GM23248 (cell line): ENCODE measurements at places on chromosomes 2 and 18. TPM values are rescaled to one million over a fixed set of nuclear protein-coding genes. Genes with fewer than 3 reads are reported as not detected.

DNA sequence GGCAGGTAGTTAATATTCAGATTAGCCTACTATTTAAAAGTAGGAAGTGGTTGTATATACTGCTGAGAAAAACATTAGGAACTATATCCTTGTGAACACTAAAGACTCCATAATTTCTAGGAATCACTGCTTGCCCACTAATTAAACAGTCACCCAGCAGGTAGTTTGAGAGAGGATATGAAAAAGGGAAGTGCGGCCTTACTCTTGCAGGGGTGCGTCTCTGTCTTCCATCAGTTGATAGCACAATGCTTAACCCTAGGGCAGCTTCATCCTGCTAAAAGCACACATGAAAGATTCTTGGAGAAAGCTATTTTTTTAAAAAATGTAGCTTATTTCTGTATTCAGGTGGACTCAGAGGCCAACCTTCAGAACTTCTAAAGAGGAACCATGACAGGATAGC, 53.1 kb upstream of the ATP5MC3 start:
- H3K4me3 ChIP-seq: no peak overlapping the region
- H3K36me3 ChIP-seq: no peaks in the 10 kb centered on the region
- no peak overlapping the region for H3K27ac ChIP-seq
- H3K4me1 ChIP-seq: no peaks in the 10 kb centered on the region
- no peak for DNase-seq
- peaks cover 8% of the 10 kb centered on the region; the same call in 1 of the 2 replicates for H3K27me3 ChIP-seq

- H3K4me1 ChIP-seq: peaks cover 7% of the 10 kb centered on the region
- H3K27me3 ChIP-seq: no peaks in the 10 kb centered on the region
- no peak for DNase-seq
- H3K4me3 ChIP-seq: no peak overlapping the region
Observed at GRCh38 chr2:173286153-173286809, 68.4 kb upstream of the CDCA7 start.

GRCh38 chr2:224984637-224985036, 57.6 kb downstream of the DOCK10 start:
- no peaks in the 10 kb centered on the region for H3K27me3 ChIP-seq
- no peak for DNase-seq
- peak overlapping the region; percentile 83 for H3K27ac ChIP-seq
- H3K36me3 ChIP-seq: no peaks in the 10 kb centered on the region

DNA sequence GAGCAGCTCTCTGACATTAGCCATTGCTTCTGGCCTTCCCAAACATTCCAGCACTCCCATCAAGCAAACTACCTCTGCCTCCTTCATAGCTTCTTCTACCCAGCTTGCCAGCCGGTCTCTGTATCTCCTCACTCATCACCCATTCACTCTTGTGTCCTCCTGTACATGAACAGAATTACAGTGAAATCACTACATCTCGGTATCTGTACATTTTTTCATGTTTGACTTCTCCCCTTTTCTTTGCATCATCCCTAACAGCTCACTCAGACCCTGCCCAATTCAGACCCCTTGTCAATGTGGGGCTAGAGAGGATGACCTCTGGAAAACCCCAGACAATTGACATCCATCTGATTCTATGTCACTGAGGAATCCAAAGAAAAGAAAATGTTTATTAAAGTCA, 335.8 kb downstream of the TNS1 start:
- no peaks in the 10 kb centered on the region for H3K27me3 ChIP-seq
- H3K4me3 ChIP-seq: no peak overlapping the region
- DNase-seq: no peak
- peak overlapping the region; percentile 33 for H3K27ac ChIP-seq
- H3K36me3 ChIP-seq: no peaks in the 10 kb centered on the region
- peaks cover 46% of the 10 kb centered on the region for H3K4me1 ChIP-seq

- no peak overlapping the region for H3K4me3 ChIP-seq
- no peaks in the 10 kb centered on the region for H3K36me3 ChIP-seq
- no peaks in the 10 kb centered on the region for H3K4me1 ChIP-seq
- no peak for DNase-seq
- no peak overlapping the region for H3K27ac ChIP-seq
Observed at GRCh38 chr2:42464631-42465030, 29.2 kb downstream of the KCNG3 start.

DNA sequence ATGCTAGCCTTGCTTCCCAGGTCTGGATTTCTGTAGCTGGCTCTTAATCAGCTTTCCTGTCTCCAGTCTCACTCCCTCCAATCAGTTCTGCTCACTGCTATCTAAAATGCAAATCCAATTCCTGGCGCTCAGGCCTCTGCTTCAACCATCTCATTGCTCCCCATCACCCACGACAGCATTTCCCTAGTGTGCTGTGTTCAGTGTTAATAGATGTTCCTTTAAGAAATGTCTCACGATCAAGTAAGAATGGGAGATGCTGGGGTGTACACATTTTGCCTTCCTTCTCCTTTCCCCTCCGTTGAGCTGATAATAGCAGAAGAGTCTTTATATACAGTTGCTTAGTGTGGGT, 1.6 kb upstream of the PUM2 start:
- no peak overlapping the region for H3K27ac ChIP-seq
- no peaks in the 10 kb centered on the region for H3K36me3 ChIP-seq
- DNase-seq: no peak
- H3K4me3 ChIP-seq: no peak overlapping the region

DNA sequence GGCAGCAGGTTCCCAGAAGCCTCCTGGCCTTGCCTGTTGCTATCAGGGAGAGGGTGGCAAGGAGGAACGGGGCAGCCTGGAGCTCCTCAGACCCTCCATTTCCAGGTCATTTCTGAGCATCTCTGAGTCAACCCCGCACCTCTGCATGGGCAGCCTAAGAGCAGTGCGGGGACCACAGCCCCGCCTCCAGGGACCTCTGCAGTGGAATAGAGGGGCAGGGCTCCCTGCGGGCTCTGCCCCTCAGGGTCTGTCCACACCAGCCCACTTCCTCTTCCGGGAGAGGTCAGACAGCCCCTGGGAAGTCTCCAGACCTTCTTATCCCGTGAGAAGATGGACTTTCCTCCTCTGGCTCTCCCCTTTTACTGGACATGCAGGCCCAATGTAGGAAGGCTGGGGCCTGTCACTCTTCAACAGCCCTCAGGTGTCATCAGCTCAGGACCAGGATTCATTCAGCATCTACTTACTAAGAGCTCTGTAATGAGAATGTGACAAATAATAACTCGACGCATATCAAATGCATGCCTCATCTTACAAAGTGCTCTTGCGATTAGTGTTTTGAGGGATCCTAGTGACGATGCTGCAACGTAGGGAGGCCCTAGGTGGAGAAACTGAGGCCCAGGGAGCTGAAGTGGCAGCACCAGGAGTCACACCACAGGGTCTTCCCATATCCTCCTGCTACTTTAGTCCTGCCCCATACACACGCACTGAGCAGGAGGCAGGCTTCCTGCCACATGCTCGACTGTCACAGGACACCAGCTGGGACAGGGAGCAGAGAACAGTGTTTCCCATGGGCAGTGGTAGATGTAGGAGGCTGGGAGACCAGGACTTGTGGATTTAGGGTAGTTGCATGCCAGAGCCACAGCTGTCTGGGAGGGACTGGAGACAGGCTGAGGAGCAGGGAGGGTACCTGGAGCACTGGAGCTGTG, 28.0 kb downstream of the SH2D6 start:
- no peaks in the 10 kb centered on the region for H3K36me3 ChIP-seq
- H3K4me3 ChIP-seq: no peak overlapping the region
- H3K4me1 ChIP-seq: peaks cover 22% of the 10 kb centered on the region
- H3K27ac ChIP-seq: peak overlapping the region; percentile 89
- DNase-seq: no peak
- H3K27me3 ChIP-seq: no peaks in the 10 kb centered on the region

KCNG2 gene
- not detected in 2 replicates for total RNA-seq

DNA sequence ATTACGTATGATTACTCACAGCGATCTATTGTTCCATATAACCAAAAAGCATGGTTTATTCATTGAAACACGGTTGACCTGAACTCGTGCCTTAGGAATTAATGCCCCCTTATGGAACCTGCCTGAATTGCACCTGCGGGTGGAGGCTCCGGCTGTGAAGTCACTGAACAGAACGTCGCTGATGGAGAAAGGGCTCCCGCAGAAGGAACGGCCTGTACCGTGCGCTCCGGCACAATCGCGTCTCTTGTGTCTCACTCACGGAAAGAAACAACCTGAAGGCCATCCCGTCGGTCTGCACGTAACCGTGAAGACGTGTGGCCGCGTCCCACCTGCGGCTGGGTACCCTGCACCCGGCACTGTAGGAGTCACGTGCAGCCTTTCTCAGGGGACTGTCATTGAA, 133.1 kb downstream of the NFATC1 start:
- peak; percentile 70 for DNase-seq
- no peaks in the 10 kb centered on the region for H3K36me3 ChIP-seq
- H3K4me3 ChIP-seq: no peak overlapping the region
- H3K4me1 ChIP-seq: no peaks in the 10 kb centered on the region
- no peak overlapping the region for H3K27ac ChIP-seq

DNA sequence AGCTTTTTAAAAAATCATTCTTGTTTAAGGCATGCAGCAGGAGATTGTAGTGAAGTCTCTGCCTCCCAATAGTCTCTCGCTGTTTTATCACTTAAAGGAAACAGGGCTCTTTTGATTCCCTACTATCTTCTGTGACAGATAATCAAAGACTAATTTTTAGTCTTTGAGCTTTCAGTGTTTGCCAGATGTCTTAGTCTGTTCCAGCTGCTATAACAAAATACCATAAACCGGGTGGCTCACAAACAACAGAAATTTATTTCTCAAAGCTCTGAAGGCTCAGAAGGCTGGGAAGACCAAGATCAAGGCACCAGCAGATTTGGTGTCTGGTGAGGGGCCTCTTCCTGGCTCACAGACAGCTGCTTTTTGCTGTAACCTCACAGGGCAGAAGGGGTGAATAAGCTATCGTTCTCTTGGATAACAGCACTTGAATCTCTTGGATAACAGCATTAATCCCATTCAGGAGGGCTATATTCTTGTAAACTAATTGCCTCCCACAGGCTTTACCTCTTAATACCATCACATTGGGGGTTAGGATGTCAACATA, 37.8 kb upstream of the STAT4 start:
- no peak for DNase-seq
- no peak overlapping the region for H3K27ac ChIP-seq
- H3K36me3 ChIP-seq: no peaks in the 10 kb centered on the region
- H3K4me3 ChIP-seq: no peak overlapping the region
- H3K27me3 ChIP-seq: no peaks in the 10 kb centered on the region

IL1R2 gene
- total RNA-seq: 0.22 TPM in 1 of 2 replicates, not detected in the other

ALK gene
- total RNA-seq: under 0.01 TPM in 1 of 2 replicates, not detected in the other

TCF23 gene
- not detected in 2 replicates for total RNA-seq

- H3K4me1 ChIP-seq: peaks cover 22% of the 10 kb centered on the region
- H3K36me3 ChIP-seq: no peaks in the 10 kb centered on the region
- DNase-seq: no peak
- H3K4me3 ChIP-seq: no peak overlapping the region
- no peaks in the 10 kb centered on the region for H3K27me3 ChIP-seq
- H3K27ac ChIP-seq: no peak overlapping the region
Observed at GRCh38 chr2:1815053-1815452, 70.7 kb upstream of the PXDN start.
